ENCODE measurements at places on chromosomes 3 and 15.

DNA sequence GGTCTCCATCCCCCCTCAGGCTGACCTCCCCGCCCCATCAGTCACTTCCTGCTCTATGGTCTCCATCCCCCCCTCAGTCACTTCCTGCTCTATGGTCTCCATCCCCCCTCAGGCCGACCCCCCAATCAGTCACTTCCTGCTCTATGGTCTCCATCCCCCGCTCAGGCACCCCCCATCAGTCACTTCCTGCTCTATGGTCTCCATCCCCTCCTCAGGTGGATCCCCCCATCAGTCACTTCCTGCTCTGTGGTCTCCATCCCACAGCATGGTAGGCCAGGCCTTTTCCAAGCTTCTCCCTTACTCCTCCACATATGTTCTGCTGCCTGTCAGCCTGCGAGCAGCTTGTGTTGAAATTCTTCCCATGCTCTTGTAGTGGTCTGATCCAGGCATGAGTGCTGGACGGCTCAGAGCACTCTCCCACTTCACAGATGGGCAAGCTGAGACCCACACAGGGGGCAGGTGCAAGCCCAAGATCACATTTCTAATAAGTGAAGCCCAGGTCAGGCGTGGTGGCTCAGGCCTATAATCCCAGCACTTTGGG is 36.8 kb downstream of the BDH1 start:
- no peak for DNase-seq

DNA sequence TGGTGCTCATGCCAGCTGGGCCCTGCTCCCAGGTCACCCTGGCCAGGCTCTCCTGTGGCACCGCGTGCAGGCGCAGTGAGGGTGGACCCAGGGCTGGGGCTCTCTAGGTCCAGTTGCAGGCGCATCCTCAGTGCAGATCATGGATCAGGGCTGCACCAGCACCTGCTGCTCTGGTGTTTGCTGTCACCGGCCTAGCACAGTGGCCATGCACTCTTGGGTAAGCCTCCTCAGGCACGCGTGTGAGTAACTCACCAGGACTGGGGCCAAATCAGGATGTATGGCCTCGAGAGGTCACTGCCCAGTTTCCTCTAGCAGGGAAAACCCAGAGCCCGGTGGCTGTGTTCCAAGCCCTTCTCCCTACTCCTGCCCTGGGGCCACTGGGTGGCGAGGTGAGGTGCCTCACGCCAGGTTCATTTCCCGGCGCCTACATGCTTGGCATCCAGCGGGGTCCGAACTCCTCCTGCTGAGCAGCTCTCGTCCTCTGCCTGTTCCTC is 45.5 kb upstream of the SLC41A3 start:
- DNase-seq = no peak

- no peak for DNase-seq
Observed at GRCh38 chr3:52786330-52787215, 8.0 kb upstream of the ITIH3 start.

DNA sequence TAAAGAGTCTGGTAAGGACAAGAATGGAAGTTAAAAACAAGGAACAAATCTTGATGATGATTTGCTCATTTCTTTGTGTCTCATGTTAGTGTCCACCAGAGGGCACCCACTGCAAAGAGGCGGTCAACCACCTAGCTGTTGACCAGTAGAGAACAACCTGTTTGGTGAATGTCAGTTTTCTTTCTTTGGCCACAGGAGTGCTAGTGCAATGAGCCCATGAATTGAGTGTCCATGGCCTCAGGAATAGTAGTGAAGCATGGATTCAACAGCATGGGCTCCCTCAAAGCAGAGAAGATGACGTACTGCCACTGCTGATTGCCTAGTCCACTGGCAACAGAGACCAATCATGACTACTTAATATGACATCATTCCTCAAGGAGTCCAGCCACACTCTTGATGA is 10.7 kb upstream of the CNTN6 start:
- no peak for DNase-seq

DNA sequence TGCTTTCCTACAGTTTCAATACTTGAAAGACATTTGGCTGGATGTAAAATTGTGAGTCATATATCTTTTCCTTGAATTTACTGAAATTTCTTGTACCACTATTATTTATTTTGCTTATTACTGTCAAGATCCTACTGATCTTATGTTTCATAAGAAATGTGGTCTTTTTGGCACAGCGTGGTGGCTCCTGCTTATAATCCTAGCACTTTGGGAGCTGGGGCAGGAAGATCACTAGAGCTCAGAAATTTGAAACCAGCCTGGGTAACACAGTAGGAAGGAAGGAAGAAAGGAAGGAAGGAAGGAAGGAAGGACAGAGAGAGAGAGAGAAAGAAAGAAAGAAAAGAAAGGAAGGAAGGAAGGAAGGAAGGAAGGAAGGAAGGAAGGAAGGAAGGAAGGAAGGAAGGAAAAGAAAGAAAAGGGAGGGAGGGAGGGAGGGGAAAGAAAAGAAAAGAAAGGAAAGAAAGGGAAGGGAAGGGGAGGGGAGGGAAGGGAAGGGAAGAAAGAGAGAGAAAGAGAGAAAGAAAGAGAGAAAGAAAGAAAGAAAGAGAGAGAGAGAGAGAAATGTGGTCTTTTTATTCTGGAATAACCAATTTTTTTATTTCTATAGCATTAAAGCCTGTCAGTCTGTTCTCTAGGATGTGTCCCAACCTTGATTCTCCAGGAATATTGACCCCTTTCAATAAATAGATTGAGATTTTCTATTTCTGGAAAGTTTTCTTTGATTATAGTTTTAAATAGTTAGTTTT is 572.0 kb upstream of the TGFBR2 start:
- DNase-seq = no peak

- DNase-seq = no peak
Observed at GRCh38 chr3:40307176-40307575, 2.3 kb upstream of the EIF1B start.

- no peak for DNase-seq
Observed at GRCh38 chr3:11379824-11380701, 107.9 kb downstream of the ATG7 start.

DNA sequence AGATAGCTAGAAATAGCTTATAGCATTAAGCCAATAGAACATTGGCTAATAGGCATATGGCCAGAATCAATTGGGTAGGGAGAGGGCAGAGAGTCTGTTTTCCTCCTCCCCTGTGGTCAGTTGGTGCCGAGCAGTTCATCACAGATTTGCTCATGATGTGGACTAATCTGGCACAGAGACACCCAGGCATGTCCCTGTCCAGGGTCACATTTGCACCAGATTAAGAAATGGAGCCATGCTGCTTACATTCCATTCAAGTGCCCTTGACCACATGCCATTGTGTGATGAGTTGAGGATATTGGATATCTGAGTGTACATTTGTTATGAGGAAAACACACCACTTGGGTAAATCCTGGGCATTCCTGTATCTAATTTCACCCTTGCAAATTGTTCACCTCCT is 53.4 kb downstream of the USP13 start:
- no peak for DNase-seq

DNA sequence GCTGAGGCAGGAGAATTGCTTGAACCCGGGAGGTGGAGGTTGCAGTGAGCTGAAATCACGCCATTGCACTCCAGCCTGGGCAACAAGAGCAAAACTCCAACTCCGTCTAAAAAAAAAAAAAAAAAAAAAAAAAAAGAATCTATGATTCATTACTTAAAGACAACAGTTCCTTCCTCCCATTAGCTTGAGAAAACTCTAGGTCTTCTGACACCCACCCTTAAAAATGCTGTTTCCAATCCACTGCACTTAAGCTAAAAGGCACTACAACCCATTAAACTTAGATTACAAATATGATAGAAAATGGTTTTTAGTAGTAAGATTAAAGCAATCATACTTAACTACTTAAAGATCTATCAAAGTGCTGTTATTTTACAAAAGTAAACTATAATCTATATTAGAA is 40.0 kb upstream of the BHLHE40 start:
- no peak for DNase-seq

- no peak for DNase-seq
Observed at GRCh38 chr15:66873856-66874255, 171.8 kb downstream of the SMAD6 start.

DNA sequence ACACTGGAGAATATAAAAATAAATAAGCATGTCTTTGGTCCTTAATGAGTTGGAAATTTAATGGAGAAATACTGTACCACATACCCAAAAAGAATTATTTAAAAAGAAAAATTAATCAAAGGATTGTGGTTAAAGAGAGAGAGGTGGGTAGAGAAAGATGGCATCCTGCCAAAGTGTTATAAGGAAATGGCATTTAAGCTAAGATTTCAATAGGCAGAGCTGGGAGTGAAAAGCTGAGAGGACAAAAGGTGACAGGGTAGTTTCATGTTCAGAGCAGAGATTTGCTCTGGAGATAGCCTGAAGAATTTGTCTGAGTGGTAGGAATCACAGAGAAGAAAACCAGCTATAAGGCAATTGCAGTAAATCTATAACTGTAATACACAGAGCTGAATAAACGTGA is 181.0 kb downstream of the SI start:
- no peak for DNase-seq

DNA sequence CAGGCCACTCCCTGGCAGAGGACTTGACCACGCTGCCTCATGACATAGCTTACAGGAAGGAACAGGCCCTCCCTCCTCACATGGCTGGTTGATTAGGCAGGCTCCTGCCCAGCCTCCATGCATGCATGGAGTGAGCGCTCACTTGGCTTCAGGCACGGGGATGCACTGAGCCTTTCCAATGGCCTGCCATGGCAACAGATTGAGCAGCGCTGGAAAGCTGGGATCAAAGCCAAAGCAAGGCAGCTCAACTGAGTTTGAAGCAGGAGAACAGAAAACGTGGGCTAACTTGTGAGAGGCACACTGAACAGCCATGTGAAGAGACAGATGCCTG is 5.9 kb upstream of the GRAMD2A start:
- DNase-seq = no peak

DNA sequence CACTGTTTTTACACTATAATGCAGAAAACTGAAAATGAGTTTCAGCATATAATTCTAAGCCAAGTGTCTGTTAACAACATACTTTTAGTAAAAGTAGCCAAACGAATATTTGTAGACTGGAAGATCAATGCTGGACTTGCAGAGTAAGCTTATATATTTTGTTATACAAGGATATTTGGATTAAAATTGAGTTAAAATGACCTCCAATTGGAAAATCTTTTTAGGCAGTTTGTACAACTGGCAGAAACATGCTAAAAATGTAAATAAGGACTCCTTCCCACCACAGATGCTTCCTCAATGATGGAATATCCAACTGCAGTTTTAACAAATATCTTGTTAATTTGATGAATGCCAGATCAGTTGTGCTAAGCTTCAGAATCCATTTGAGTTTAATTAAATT is 25.3 kb downstream of the ZBBX start:
- DNase-seq = no peak

DNA sequence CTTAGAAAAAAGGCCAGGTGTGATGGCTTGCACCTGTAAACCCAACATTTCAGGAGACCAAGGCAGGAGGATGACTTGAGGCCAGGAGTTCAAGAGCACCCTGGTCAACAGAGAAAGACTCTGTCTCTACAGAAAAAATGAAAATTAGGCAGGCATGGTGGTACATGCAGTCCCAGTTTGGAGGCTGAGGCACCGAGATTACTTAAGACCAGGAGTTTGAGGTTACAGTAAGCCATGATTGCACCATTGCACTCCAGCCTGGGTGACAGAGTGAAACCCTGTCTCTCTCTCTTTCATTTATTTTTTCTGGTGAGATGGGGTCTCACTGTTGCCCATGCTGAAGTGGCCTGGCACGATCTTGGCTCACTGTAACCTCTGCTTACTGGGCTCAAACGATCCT is 24.7 kb downstream of the IP6K1 start:
- no peak for DNase-seq

All from activated CD8-positive, alpha-beta memory T cell treated with anti-CD3 and anti-CD28 coated beads for 1 hour (primary cell).